Fibroblast of villous mesenchyme (primary cell): ENCODE measurements at places on chromosomes 5 and 9. TPM values are rescaled to one million over a fixed set of nuclear protein-coding genes. Genes with fewer than 3 reads are reported as not detected.

The IFNB1 gene
- total RNA-seq: not detected in 2 replicates

The AQP7 gene
- total RNA-seq: not detected in 2 replicates

The LAMC3 gene
- total RNA-seq: 0.43 and 1.3 TPM in 2 replicates

DNA sequence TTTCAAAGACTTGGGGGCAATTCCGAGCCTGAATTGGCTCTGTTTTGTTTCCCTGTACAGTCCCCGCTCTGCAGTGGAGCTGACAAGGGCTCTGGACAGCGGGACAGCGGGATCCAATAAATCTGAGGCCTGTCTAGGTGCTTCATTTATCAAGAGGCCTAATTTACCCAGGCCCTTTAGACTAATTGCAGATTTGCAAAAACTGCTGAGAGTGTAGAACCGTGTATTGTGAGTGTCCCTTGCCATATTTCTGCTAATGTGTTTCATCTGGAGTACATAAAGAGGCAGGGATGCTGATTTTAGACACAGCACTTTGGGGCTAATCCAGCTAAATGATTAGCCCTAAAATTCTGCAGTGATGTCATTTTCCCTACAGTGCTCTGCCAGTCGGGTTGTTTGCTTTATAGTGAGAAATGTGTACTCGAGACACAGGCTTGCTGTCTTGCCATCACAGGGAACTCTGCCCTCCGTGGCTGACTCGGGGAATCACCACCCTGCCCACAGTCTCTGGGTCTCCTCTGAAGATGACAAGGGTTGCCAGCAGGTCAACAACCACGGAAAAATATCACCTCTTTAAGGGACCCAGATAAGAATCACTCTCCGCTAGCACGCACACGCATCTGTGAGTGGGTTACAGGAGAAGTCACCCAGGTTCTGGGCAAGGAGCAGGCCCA, 592.0 kb downstream of the BNC2 start:
- no peak for DNase-seq

- DNase-seq: no peak
Observed at GRCh38 chr5:53820119-53820801, 259.8 kb downstream of the NDUFS4 start.

The CDH9 gene
- not detected in 2 replicates for total RNA-seq

DNA sequence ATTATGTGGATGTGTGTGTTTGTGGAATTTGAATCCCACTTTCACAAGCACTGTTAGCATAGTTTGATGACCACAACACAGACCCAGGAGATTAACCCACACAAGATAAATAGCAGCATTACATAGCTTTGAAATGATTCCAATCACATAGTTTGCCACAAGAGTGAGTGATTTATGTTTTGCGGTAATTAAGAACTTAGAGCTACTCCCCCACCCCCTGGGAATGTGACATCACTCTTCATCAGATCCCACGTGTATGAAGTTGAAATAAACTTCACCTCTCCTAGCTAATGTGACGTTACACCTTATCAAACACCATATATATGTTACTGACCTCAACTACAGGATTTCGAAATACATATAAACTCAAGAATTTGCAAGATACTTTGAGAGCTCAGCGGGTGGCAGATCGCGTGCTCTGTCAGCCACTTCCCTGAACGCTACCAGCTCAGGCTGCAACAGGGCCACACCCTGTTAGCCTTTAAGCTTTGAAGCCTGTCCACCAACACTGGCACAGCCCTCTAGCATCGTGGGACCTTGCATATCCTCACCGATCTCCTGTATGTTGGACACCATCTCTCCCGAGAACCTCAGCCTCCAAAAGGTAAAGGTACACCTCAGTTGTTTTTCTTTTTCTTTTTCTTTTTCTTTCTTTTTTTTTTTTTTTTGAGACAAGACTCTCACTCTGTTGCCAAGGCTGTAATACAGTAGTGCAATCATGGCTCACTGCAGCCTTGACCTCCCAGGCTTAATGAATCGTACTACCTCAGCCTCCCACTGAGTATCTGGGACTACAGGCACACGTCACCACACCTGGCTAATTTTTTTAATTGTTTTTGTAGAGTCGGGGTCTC, 1.7 kb upstream of the AGTPBP1 start:
- DNase-seq: peak; percentile 93

DNA sequence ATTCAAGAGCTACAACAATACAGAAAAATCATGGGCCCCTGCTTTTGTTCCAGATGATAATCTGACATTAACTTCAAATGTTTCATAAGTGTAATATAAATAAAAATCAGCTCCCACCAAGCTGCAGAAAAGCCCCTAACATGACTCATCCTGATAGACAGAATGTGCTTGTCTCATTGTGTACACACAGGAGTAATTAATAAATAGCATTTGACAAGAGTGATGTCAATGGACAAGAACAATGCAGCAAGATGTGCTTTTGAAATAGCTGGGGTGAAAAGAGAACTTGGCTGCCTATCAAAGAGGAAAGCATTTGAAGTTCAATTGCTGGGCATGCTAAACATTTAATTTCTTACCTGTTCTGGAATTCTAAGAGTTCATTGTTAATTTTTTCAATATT, 79.2 kb downstream of the DNAH5 start:
- DNase-seq: no peak

DNA sequence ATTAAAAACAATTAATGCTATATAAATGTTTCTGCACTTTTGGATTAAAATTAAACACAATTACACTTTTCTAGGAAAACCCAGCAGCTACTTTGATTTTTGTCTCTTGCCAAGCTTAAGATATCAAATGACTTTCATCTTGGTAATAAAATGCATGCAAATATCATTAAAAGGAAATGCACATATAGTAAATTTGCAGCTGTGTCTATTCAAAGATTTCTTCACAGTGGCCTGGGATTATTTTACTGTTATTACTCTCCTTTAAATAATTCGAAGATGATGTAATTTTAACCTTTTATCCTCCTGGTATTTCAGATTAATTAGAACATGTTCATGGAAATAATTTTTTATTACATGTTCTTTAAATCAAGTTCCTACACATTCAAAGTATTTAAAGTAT, 529.5 kb upstream of the RGMB start:
- no peak for DNase-seq

The MCTP1 gene
- total RNA-seq: 14.7 and 20.9 TPM in 2 replicates

- DNase-seq: no peak
Observed at GRCh38 chr5:142608081-142608480, 77.8 kb downstream of the FGF1 start.

DNA sequence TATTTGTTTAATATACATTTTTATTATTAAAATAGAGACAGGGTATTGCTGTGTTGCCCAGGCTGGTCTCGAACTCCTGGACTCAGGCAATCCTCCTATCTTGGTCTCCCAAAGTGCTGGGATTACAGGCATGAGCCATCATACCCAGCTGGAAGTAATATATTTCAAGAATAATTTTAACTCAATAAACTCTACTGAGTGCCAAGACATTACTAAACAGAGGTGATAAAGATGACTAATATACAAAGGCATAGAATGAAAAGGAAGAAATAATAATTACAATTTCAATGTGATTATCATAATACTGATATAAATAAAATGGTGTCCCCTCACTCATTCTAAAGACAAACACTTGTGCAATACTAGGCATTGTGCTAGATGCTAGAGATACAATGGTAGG, 13.9 kb downstream of the GOLPH3 start:
- DNase-seq: no peak

The GKAP1 gene
- total RNA-seq: 0.97 and 2.2 TPM in 2 replicates

The ERAP2 gene
- total RNA-seq: 15.8 and 64.8 TPM in 2 replicates

GRCh38 chr9:89319015-89319905, 960 bp downstream of the SECISBP2 start:
- peak; percentile 53 for DNase-seq

DNA sequence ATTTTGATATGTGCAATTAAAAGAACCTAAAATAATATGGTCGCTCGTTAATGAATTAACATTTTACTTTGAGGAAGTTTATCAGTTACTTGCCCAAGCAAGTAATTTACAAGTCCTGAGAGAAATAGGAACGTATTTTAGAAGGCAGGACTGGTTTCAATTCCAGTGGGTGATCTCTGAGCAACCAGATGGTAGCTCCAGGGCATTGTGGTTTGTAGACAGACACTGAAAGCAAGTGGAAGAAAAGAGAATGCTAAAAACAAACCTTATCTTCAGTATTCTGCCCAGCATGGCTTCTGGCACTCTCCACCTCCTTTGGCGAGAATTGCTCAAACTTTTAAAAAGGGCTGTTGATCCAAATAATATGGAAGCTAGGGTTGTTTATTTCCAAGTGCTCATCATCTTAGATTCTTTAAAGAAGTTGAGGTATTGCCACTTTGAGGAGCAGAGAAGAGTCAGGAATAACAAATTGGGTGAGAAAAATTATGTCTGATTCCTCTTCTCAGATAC, 31.8 kb upstream of the ERAP2 start:
- DNase-seq: peak; percentile 18

DNA sequence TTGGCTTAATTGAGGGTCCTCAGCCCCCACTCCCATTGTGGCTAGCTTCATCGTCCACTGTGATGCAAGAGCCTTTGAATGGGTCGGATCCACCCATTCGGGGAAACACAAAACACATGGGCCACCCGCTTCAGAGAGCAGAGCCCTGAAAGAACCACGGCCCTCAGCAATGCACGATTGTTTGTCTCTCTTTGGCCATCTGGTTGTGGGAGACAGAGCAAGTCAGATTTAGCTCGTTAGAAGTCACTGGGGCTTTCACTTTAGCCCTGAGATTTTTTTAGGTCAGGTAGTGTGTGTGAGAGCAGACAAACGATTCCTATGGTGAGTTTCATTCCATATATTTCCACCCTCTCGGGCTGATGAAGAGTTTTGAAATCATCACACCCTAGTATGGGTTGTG, 12.9 kb upstream of the COL15A1 start:
- peak; percentile 64 for DNase-seq

The EDIL3 gene
- total RNA-seq: 57.0 and 108 TPM in 2 replicates

The TTC16 gene
- total RNA-seq: not detected in 2 replicates

DNA sequence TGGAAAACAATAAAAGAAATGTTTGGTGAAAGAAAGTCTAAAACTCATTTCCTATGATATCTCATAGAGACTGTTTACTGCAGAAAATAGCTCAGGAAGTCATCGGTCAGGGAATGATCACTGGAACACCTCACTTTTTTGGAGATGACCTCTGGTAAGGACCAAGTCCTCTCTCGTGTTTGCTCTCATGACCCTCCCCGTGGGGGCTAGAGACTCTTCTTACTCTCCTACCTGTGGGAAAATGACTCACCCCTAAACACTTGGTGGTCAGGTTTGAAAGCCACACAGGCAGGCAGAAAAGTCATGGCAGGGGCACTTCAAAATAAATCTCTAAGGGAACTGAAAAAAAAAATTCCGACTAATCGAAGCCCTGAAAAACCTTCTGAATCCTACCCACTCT, 48.2 kb downstream of the FAM240B start:
- DNase-seq: no peak

The MOB3B gene
- 0.32 and 0.43 TPM in 2 replicates for total RNA-seq

- DNase-seq: peak; percentile 71
Observed at GRCh38 chr5:82347201-82347865, 69.2 kb upstream of the RPS23 start.

DNA sequence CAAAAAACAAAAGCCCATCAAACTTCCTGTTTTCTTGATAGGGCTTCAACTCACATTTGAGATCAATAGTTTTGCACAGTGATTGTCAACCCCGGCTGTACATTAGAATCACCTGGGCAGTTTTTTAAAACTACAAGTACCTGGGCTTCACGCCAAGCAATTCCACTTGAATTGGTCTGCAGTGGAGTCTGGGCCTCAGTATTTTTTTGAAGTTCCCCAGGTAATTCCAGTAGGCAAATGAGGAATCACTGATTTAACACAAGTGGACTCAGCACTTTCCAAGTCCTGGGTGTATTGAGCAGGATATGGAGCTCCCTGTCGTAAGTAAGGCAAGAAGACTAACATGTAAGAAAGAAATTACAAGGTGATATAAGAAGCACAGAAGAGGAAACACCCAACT, 14.8 kb upstream of the SMIM15 start:
- no peak for DNase-seq

DNA sequence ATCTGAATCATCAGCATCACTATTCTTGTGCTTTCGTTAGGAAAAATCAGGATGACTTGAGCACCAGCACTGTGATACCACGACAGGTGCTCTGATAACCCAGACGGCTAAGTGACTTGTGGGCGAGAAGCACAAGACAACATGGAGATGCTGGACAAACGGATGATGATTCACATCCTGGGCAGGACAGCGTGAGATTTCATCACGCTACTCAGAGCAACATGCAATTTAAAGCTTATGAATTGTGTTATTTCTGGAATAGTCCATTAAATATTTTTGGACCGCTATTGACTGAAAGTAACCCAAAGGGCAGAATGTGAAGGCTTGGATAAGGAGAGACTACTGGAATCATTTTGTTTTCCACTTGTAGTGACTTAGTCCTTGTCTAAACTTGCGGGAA, 114.8 kb upstream of the DAPK1 start:
- peak; percentile 65 for DNase-seq

The LRRTM2 gene
- total RNA-seq: under 0.01 and 0.32 TPM in 2 replicates

DNA sequence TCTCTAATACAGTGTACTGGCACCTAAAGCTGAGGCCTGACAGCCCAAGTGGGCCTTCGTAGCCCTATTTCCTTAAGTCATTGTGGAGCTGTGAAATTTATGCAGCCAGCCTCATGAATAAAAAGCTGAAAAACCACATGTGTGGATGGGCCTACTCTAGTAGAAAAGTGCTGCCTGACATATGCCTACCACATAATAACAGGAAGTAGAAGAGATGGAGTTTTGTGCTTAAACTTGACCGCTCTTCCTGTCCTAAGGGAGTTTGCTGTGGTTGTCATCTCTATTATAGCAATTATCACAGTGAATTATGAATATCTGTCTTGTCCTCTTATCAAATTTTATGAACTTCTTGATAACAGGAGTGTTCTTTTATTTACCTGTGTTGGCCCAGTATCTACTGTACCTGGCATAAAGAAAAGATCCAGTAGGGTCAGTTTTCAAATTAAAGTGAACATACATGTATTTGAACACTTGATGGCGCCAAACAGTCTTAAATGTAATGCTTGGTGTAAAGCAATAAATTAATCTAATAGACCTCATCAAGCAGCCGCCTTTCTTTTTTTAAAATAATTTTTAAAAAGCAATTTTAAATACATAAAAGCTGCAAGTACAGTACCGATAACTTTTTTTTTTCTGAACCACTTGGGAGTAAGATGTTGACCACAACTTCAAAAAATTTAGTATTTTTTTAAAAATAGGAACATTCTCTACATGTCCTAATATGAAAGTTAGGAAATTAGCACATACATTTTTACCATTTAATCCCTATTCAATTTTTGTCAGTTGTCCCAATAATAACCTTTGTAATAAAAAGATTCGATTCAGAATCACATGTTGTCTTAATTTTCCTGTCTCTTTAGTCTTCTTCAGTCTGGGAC, 51.0 kb downstream of the FKTN start:
- peak; percentile 63 for DNase-seq

The FBP1 gene
- not detected in 2 replicates for total RNA-seq
